Activated CD4-positive, alpha-beta T cell treated with anti-CD3 and anti-CD28 coated beads, Interleukin-2, amount 50 U/mL, for 16 hours (primary cell): ENCODE measurements at places on chromosomes 11 and 22.

DNA sequence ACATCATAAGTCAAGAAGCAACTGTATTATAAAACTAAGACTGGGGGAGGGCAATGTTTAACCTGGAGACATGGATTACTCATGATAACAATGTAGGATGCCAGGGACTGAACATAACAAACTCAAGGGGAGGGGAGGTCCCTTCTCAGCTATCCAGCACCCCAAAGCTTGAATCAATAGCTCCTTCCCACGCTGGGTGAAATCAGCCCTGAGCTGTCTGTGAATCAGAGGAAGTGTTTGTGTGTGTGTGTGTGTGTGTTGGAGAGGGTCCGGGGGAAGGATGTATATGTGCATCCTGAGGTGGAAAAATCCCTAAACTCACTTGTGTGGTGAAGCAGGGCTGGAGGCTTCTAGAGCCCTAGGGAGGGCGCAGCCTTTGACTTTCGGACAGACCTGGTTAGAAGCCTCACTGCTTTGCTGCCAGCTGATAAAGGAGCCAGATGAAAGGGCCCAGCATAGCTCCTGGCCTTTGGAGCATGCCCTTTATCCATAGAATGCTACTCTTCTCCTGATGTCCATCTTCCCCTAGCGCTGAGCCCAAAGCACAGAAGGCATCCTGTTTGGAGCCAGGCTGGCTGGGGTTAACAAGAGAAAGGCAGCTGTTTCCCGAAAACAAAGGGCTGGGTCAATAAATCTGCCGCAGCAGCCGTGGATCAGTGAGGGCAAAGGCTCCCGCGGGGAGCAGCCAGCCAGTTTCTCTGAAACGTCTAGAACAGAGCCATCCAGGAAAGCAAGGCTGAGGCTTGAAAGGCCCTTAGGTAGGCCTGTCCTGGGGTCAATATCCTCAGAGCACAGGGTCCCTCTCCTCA, 35.8 kb downstream of the TNKS1BP1 start:
- no peak for DNase-seq

GRCh38 chr11:8699903-8700302, 17.3 kb downstream of the RPL27A start:
- no peak for DNase-seq

GRCh38 chr11:47225552-47226400, 11.0 kb downstream of the DDB2 start:
- peak; percentile 71 for DNase-seq

DNA sequence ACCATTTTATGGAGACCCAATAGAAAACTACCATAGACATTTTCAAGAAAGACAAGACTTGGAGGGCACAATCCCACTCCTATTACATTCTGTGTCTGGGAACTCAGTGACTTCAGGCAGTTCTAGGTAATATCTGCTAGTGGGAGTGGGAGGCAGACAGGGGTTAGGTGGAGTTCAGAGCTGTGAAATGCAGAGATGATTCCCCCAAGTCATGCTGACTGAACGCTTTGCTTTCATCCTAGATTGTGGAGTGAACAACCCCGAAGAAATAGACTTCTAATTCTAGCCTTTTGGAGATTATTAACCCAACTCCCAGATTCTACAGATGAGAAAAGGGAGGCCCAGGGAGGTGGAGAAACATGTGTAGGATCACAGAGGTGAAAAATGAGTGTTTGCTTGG, 437.8 kb upstream of the CADM1 start:
- DNase-seq: no peak

- DNase-seq: no peak
Observed at GRCh38 chr22:32044477-32044876, 1.4 kb downstream of the SLC5A1 start.

- DNase-seq: no peak
Observed at GRCh38 chr11:45580399-45580798, 85.0 kb downstream of the CHST1 start.

GRCh38 chr11:134226806-134227325, 2.4 kb downstream of the VPS26B start:
- no peak for DNase-seq

DNA sequence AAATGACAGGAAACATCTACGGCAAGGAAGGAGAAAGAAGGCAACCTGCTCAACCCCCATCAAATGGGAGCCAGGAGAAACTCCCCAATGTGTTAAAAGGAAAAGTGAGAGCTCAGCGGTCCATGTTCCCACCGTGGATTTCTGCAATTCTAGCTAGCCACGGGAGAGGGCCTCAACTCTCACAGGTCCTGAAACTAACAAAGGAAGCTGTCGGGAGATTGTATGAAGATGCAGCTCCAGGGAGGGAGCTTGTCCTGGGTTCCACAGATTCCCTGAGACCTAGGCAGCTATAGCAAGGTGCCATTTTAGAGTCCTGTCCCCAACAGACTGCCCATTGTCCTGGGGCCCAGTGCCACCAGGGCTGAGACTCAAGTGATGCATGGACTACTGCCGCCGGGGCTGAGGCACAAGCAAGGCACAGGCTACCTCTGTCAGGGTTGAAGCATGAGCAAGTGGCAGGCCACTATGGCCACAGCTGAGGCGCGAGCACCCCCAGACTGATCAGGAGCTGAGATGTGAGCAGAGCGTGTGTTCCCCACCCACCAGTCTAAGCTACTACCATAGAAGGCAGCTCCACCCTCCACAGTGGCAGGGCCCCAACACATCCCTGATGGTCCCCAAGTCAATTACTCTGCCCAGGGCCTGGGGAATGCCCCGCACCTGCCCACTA, 31.3 kb downstream of the RSF1 start:
- no peak for DNase-seq

GRCh38 chr11:70405679-70406395, 7.5 kb downstream of the CTTN start:
- DNase-seq: no peak

DNA sequence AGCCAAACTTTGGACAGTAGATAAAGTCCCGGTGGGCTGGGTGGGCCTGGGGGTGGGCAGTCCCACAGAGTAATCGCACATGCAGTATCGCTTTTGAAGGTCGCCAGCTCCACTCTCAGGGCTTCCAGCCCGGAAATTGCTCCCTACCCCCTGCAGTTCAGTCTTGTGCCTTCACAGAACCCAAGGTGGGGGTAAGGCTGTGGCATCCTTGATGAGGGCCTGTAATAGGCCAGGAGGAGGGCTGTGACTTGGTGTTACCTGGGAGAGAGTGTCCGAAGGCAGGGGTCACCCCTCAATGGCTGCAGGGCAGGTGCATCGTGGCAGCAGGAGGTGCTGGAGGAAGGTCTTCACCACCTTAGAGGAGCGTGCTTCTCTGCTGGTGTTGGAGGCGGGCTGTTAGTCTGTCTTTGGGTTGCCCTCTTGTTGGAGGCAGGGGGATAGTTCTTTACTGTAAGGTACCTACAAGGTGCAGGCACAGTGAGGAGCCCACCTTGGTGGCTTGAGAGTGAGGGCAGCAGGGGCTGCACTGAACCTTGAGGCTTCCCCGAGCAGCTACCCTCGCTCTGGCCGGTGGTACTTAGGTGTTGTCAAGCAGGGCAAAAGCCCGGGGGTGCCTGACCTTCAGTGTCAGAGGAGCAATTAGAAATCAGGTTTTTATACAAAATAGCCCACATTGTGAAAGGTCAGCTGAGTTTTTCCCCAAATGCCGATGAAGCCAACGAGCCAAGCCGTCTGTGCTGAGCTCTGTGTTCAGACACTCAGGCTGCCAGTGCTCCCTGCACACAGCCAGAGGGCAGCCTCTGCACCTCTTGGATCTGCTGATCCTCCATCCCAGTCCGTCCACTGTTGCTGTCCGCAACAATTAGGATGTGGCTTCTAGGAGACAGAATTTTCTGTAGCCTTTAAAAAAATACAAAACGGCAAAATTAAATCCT, 21.9 kb downstream of the SAMM50 start:
- no peak for DNase-seq

- peak; percentile 59 for DNase-seq
Observed at GRCh38 chr11:96012086-96012824, 88.3 kb upstream of the MTMR2 start.

- no peak for DNase-seq
Observed at GRCh38 chr11:77074205-77074604, 7.4 kb downstream of the CAPN5 start.
